T-helper 2 cell treated with Interferon-gamma antibody and Interleukin-4, amounts not matched to agents 5 μg/mL and 100 μg/mL, for 36 hours (primary cell): ENCODE measurements at places on chromosomes 5 and 9.
A peak's percentile ranks its signal among the peaks of the same experiment; 100 is the strongest.

- peak; percentile 59 for DNase-seq
- no peaks in the 10 kb centered on the region for H3K36me3 ChIP-seq
- peaks cover 11% of the 10 kb centered on the region for H3K27me3 ChIP-seq
- peak overlapping the region; percentile 92 for H3K4me3 ChIP-seq
Measured at GRCh38 chr5:66828548-66829357, 232.6 kb downstream of the MAST4 start.

GRCh38 chr9:115395511-115396021 is 277.6 kb upstream of the TNC start:
- H3K27ac ChIP-seq: no peak overlapping the region
- peaks cover 5% of the 10 kb centered on the region for H3K4me1 ChIP-seq
- DNase-seq: no peak
- no peaks in the 10 kb centered on the region for H3K36me3 ChIP-seq
- H3K27me3 ChIP-seq: no peaks in the 10 kb centered on the region

GRCh38 chr5:347712-348284 is 26.3 kb downstream of the AHRR start:
- no peak overlapping the region for H3K4me3 ChIP-seq
- H3K27me3 ChIP-seq: no peaks in the 10 kb centered on the region
- DNase-seq: no peak
- peaks cover 42% of the 10 kb centered on the region for H3K4me1 ChIP-seq

DNA sequence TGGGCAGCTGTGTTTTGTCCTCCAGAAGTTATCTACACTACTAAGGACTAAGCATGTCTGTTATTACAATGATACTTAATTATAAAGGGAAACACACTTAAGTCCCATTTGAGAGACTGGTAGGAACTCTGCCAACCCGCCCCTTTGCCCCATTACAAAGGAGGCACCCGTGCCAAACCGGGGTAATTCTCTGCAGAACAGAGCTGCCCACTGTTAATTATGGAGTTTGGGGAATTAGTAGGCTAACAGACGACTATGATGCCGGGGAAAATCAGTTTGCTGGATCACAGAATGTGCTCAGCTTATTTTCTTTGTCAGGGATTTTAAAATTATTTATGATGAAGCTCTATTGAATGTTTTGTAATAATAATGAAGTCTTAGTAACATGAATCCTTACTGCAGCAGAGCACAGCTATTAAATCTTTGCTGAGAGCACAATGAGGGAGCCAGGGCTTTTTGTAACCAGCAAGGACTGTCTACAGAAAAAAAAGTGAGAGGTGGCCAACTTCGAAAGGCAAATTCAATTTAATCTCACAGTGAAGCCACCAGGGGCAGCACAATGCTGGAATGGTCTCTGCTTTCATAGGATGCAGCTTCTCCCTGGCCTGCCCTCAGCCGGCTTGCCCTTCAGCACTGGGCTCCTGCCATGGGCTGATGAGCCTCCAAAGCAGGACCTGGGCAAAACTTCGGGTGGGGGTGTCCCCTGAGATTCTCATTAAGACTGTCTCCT is 134.5 kb downstream of the GNAQ start:
- no peak overlapping the region for H3K4me3 ChIP-seq
- peaks cover 55% of the 10 kb centered on the region for H3K4me1 ChIP-seq
- H3K27me3 ChIP-seq: no peaks in the 10 kb centered on the region
- peaks cover 44% of the 10 kb centered on the region for H3K36me3 ChIP-seq

GRCh38 chr5:160001457-160001856 is 7.5 kb upstream of the TTC1 start:
- no peaks in the 10 kb centered on the region for H3K36me3 ChIP-seq
- no peak overlapping the region for H3K4me3 ChIP-seq
- no peak for DNase-seq

DNA sequence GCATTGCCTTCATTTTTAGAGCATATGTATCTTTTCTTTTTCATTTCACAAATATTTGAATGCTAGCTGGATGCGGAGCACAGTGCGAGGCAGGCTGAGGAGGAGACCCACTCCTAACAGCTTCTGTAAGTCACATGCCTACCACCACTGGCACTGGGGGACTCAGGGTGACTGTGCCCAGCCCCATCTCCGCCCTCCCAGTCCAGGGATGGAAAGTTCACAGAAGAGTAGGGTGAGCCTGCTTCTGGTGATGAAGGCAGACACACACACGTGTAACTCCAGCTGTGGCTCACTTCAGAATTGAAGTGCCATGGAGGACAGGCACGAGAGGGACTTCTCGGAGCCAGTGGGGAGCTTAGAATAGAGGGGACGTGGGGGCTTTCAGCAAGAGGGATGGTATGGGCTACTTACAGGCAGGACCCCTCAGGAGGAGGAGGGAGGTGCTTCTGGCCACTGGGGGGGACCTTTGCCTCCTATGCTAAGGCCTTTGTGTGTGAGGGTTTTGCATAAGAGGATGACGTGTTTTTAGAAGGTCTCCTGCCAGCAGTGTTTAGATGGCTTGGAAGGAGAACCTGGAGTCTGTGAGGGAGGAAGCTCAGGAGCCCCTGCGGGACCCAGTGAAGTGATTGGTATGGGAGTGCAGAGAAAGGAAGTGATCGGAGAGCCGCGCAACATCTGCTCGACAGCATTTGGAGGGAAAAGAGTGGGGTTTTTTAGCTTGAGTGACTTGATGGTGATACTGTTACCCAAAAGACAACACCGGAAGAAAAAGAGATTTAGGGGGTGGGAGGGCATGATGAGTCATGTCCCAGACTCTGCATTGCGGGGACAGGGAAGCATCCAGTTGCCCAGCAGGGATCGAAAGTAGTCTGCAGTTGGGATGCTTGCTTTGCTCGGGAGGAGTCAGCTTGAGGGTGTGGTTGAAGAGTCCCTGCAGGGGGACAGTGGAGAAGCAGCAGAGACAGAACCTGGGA is 163.5 kb upstream of the OTULINL start:
- H3K27me3 ChIP-seq: no peaks in the 10 kb centered on the region
- peak overlapping the region; percentile 1 for H3K27ac ChIP-seq
- DNase-seq: no peak

DNA sequence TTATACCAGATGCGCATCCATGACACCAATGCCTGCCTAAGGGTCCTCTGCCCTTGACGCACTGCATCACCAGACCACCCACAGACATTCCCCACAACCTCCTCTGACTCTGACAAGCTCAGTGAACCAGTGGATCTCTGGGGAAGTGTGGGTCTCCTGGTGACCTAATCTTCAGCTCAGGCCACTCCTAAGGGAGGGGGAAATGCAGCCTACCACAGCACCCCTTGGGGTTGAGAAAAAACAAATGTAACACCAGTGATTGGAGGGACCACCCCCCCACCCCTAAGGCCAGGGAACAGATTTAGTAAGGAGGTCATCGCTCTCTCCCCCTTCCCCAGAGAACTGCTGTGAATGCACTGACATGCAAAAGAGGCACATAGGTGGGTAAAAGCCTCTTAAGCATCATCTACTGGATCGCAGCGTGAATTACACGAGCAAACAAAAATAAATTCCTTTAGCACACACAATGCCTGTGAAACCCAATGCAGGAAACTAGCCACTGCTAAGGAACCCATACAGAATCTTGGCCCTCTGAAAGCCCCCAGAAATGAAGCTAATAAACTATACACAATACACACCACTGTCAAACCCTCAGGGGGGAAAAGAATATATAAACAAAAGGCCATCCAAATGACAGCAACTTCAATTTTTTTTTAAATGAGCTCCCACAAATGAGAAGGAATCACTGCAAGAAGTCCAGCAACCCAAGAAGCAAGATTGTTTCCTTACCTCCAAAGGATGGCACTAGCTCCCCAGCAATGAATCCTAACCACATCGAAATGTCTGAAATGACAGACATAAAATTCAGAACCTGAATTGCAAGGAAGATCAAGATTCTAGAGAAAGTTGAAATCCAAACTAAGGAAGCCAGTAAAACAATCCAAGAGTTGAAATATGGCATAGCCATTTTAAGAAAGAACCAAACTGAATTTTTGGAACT is 513.7 kb upstream of the PTGER4 start:
- no peak overlapping the region for H3K27ac ChIP-seq
- H3K4me3 ChIP-seq: no peak overlapping the region
- H3K27me3 ChIP-seq: no peaks in the 10 kb centered on the region
- DNase-seq: no peak
- H3K4me1 ChIP-seq: peaks cover 11% of the 10 kb centered on the region

DNA sequence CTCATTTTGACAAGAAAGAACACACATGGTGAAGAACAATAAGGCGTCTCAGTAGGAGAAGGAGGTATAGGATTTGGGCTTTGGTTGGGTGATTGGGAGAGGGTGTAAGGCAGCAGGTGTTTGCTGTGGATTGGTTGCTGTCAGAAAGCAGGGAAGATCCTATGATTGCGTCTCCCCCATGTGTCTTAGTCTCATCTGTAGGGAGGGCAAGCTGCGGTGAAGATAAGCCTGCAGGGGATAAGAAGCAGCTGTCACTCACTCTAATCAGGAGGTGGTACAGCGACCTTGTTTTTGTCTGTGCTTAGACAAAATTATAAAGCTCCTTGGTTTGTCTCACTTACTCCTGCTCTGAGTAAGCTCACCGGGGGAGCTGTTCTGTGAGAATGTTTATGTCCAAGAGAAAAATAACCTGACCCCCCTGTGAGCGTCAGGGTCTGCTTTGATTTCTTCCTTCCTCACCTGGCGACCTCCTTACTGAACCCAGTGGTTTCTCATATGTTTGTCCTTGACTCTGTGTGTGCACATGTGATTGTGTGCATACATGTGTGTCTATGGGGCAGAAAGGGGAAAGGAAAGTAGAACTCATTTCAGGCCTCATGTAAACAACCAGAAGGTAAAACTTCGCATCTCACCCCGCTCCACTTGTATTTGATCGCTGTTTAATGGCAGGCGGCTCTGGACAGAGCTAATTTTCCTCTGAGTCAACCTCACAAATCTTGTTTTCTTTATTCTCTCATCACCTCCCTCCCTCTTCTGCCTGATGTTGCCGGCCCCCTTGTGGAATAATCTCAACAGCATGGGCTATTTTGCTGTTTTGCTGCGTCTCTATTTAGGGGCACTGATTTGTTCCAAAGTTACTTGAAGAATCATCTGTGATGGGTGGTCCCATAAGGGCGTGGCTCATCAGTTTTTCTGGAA is 105.6 kb downstream of the TENT4A start:
- H3K36me3 ChIP-seq: no peaks in the 10 kb centered on the region
- H3K4me3 ChIP-seq: no peak overlapping the region
- peaks cover 8% of the 10 kb centered on the region for H3K4me1 ChIP-seq
- H3K27me3 ChIP-seq: peaks cover 27% of the 10 kb centered on the region
- H3K27ac ChIP-seq: no peak overlapping the region
- no peak for DNase-seq

DNA sequence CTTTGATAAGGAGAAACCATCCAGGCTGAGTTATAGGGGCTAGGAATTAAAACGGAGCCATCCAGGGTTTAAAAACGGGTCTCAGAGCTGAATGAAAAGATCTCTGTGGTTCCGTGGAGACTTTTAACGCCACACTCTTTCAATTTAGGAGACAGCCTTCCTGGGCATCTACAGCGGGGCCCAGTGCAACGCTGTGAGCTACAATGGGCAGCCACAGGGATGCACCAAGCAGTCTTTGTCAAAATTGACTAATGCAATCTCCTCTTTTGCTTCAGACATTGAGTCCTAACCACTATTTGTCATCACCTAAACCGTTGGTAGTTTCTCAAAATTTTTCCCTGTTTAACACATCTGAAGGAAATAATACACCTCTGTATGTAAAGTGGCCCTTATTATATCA is 96.6 kb upstream of the ABCA1 start:
- H3K27me3 ChIP-seq: peaks cover 11% of the 10 kb centered on the region

- peaks cover 51% of the 10 kb centered on the region for H3K4me1 ChIP-seq
- peaks cover 6% of the 10 kb centered on the region for H3K27me3 ChIP-seq
- H3K27ac ChIP-seq: peak overlapping the region; percentile 97
- H3K4me3 ChIP-seq: peak overlapping the region; percentile 98
Measured at GRCh38 chr5:52800394-52801213, 12.9 kb downstream of the ITGA1 start.
